RPMI7951 (cell line): ENCODE measurements at places on chromosomes 13 and 19. TPM values are rescaled to one million over a fixed set of nuclear protein-coding genes. Genes with fewer than 3 reads are reported as not detected.

Gene KLF12
- 7.4 and 9.6 TPM in 2 replicates for total RNA-seq

Gene CD177
- not detected in 2 replicates for total RNA-seq

Gene TSC22D1
- 188 and 227 TPM in 2 replicates for total RNA-seq

Gene CLC
- total RNA-seq: not detected in 2 replicates

Gene NCCRP1
- 0.10 and 0.12 TPM in 2 replicates for total RNA-seq

Gene ZNF682
- total RNA-seq: 2.4 TPM in 2 replicates

Gene GRK1
- not detected in 2 replicates for total RNA-seq

Gene C1QTNF9
- total RNA-seq: not detected in 2 replicates

Gene MEF2B
- not detected in 2 replicates for total RNA-seq

Gene CAPN12
- total RNA-seq: not detected in 2 replicates

Gene CGB5
- not detected in 2 replicates for total RNA-seq

Gene ZNF610
- total RNA-seq: 1.4 and 1.6 TPM in 2 replicates

Gene ATP4A
- 0.12 TPM in 1 of 2 replicates, not detected in the other for total RNA-seq

Gene JAK3
- total RNA-seq: 0.59 and 1.3 TPM in 2 replicates

Gene CTXN1
- total RNA-seq: 1.2 and 2.6 TPM in 2 replicates

Gene KANK2
- total RNA-seq: 88.9 and 115 TPM in 2 replicates

Gene CPAMD8
- total RNA-seq: 2.5 and 2.6 TPM in 2 replicates

Gene POLRMT
- 19.3 and 20.5 TPM in 2 replicates for total RNA-seq

Gene NR2F6
- total RNA-seq: 29.8 and 43.4 TPM in 2 replicates

Gene ELANE
- not detected in 2 replicates for total RNA-seq

Gene RGS9BP
- 0.72 and 0.98 TPM in 2 replicates for total RNA-seq

Gene MUC16
- not detected in 2 replicates for total RNA-seq

Gene OPA3
- total RNA-seq: 5.2 and 8.4 TPM in 2 replicates

Gene KIR2DL4
- not detected in 2 replicates for total RNA-seq
